ENCODE measurements at places on chromosomes 4 and X.

GRCh38 chr4:148812101-148812500 is 369.9 kb upstream of the NR3C2 start:
- no peak for DNase-seq

DNA sequence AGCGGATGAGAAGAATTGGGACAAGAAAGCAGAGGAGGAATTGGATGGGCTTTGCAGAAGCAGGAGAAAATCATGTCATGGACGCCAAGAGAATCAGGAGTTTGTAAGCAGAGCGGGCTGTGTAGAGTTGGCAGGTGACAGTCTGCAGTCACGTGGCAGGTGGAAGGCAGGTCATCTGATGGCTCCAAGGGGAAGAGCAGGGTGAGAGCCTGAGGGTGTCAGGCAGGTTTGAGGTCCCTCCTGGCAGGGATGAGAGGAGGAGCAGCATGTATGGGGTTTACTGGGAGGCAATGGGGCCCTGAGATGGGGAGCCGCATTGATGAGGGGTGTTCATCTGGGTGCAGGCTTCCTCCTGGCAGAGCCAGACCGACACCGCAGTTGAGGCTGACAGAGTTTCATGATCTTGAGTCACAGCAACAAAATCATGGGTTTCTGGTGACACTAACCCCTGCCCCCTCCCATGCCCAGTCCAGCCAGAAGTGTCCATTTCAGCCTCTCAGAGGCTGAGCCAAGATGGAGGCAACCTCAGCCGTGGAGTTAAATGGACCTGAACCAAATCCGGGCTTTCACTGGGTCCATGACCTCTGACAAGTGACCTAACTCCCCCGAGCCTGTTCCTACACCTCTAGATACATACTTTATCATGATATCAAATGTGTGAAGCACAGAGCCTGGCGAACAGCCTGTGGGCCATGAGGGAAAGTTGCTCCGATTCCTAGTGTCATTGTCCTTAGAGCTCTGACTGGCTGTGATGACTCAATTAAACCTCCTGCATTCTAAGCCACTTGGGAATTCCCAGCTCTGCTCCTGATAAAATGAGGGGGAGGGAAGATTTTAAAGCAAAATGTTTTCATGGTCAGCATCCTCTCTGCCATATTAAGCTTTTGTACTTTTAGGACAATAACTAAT is 36.1 kb downstream of the EVC start:
- peak; percentile 60 for DNase-seq

DNA sequence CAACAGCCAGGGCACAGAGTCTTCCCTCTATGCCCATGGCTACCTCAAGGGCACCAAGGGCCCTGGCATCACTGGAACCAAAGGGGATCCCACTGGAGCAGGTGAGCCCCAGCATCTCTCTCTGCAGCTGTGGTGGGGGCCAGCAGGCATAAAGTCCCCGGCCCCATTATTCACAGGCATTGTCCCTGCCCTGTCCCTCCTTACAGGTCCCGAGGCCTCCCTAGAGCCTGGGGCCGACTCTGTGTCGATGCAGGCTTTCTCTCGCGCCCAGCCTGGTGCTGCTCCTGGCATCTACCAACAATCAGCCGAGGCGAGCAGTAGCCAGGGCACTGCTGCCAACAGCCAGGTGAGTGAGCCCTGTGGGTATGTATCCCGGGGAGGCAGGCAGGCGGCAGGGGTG is 12.3 kb upstream of the UBA1 start:
- no peak for DNase-seq

DNA sequence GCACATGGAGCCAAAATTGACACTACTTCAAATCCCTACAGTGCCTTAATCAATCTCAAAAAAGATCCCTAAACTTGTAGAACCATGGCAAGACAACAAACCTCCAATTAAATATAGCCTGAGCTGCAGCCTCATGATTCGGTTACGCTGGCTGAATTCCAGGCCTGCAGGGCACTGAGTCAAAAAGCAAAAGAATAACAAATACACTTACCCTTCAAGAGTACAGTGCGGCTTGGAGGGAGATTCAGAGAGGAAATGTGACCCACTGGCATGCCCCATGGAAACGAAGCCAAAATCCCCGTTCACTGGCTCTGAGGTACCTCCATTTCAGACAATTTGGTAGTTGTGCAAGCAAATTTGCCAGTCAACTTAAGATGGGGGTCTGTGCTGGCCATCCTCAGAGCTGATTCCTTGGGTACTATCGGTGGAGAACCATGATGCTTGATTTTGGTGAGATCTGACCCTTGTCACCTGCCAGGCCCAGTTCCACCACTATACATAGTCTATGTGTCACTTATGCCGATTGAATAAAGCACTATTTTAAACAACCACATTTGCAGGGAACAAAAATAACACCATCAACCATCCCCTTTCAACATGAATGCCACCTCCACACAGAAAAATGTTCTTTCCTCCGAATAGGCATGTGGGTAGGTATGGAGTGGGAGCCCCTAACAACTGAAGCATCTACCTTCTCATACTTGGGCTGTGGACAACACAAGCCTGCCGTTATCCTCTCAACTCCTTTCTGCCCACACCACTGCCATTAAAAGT is 2.1 kb downstream of the C4orf54 start:
- no peak for DNase-seq

DNA sequence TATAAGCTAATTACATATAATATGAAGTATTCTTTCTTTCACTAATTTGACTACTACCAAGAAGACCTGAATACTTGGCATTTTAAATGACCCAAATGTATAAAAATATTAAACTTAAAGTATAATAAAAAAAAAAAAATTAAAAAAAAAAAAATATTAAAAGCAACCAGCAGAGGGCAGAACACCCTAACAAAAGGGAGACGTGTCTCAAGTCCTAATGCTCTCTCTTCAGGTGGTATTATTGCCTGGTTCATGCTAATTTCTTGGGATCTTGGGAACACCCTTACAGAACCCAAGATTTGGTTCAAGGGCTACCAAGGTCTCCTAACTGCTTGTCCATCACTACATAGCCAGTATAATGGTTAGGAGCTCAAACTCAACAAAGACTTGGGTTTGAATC is 754.8 kb downstream of the RAB28 start:
- peak; percentile 11 for DNase-seq

- no peak for DNase-seq
These were observed 53.5 kb upstream of the PDE5A start for GRCh38 chr4:119682099-119682498.

GRCh38 chr4:15525080-15525479 is 55.4 kb downstream of the CC2D2A start:
- no peak for DNase-seq

- DNase-seq: peak; percentile 64
These were observed 62.4 kb upstream of the WDFY3 start for GRCh38 chr4:85028910-85029309.

DNA sequence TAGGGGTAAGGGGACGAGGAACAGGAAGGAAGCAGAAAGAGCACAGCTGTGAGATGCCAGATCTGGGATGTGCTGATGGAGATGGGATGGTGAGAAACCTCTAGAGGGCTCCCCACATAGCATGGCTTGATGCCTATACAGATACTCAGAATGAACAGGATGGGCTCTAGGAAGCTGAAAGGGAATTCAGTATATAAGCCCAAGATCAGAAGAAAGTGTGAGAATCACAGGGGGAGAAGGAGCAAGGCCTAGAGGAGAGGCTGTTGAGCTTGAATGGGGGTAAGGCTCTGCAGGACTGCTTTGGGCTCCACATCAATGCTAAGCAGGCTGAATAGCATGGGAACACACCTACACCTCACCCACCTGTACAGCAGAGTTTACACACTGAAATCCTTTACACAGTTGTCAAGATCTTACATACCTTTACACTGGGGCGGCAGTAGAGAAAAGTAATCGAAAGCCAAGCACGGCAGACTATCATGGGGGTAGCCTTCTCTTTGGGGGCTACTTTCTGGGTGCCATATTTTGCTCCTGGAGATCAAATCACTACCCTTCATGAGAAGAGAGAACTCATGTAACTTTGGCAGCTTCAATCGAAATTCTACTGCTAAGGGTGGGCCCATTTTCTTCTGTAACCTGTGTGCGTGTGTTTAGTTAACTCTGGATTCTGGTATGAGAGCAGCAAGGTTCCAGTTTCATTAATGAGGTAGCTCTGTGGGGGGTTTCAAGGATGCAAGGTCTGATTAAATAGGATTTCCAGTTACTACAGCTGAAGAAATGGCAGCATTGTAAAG is 30.6 kb downstream of the HOPX start:
- DNase-seq: no peak

GRCh38 chrX:148193759-148194158 is 212.6 kb downstream of the FMR1NB start:
- DNase-seq: no peak

DNA sequence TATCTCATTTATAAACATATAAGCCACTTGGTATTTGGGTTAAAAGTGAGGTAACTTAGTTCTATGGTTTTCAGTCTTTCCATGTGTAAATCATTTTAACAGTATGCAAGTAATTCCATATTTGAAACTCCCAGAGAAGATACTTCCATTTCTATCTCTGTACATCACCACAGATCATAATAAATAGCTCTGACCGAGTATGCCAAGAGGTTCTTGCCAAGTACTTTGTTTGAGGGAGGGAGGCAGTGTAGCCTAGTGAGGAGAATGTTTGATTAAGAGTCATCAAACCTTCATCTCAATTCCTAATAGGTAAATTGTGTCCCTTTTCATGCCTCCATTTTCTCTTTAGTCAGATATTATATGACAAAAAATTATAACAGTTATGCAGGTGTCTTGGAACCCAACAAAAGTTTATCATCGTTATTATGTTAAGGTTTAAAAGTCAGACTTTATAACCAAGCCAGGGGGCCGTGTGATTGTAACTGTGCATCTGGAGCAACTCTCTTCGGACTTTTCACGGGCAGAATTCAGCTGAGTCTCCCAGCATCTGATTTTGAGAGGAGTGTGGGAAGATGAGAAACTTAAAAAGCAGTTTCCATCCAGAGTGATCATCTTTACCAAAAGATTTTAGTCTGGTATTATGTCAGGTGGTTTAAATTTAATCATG is 123.8 kb downstream of the ANK2 start:
- no peak for DNase-seq

DNA sequence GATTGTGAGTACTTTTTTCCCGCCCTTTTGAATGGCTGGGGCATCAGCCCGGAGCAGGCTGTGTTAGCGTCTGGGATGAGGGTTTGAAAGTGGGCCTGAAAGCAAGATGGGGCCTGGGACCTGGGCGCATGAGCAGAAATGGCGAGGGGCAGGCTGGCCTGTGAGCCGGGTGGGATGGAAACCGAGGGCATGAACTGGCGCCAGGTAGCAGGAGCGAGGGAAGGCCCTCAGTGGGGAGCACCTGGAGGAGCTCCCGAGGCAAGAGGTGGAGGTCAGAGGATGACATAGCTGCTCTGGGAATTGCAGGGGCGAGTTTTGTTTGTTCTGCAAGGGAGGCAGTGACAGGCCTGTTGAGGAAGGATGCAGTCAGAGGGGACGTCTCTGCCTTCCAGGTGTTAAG is 68.6 kb downstream of the RGS12 start:
- DNase-seq: no peak

DNA sequence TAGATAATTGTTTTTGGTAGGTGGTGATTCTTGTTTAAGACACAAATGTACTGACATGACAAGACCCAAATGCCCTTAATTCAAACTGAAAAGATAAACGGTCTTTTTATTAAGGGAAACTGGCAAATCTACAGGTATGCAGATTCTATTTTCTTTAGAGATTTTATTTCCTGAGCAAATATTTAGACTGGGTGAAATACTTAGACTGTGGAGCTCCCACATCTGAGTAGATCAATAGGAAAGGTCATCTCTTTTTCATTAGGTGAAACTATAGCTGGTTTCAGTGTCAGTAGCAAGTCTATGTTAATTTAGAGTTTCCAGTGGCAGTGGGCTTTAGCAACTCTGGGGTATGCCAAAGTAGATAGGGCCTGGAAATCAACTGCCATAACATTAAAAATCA is 446.7 kb downstream of the FSTL5 start:
- DNase-seq: no peak

GRCh38 chr4:168409089-168409801 is 71.0 kb downstream of the DDX60L start:
- DNase-seq: peak; percentile 21

DNA sequence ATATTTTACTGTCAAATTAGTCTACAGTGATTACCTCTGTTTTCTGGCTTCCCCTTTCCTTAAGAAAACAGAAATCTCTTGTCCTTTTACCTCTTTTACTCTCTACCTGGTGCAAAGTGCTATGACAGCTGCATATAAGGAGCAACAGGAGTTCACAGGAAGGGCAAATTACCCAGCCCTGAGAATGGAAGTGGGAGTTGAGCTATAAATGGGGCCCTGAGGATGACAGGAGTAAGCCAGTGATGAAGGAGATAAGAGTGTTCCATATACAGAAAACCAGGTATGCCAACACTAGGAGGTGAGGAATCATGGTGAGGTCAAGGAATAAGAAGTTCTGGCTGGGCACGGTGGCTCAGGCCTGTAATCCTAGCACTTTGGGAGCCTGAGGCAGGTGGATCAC is 4.5 kb upstream of the HSD17B13 start:
- no peak for DNase-seq

GRCh38 chrX:115625572-115626301 is 64.8 kb downstream of the PLS3 start:
- peak; percentile 85 for DNase-seq

- DNase-seq: no peak
These were observed 8.0 kb downstream of the SFRP2 start for GRCh38 chr4:153780876-153781275.

DNA sequence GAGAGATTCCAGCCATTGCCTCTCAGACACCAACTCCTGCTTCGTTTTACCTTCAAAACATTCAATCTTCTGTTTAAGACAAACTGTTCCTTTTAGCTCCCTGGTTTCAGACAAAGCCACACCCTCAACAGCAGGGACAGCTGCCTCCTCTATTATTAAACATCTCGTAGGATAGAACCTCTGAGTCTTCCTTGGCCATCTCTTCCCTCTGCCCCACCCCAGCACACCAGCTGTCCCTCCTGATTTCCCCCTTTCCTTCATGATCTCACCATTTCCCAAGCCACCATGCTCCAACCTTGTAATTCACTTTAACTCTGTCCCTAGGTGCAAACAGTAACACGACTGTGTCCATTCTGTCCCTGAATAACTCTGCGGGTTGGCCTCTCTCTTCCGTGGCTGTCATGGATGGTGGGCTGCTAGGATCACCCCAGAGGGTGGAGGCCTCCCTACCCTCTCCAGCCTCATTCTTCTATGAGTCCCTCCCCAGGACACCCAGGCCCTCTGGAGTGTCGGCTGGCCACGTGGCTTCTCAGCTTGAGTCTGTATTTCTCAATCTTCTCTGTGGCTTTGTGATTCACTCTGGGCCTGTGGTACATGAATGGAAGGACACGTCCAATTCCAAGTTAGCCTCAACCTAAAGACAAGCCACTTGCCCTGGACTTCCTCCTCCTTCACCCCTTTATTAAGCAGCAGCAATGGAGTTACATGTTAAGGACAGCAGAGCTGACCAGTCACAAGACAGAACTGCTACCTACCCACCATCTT is 349.9 kb downstream of the FBXW7 start:
- DNase-seq: peak; percentile 5

DNA sequence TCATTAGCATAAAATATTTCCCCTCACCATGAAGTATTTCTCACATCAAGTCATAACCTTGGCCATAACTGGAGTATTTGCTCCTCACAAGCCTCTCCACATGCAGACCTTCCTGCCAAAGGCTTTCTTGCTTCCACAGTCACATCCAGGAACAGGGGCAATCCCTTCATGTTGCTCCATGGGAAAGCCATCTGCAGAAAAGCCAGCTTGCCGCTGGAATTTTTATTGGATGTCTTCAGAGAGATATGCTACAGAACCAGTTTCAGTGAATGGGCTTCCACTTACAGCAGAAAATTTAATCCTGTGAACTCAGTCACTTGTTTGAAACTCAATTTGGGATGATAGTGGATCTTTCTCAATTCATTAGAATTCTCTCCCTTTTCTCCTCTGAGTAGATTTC is 3.2 kb upstream of the CDKN2AIP start:
- no peak for DNase-seq

GRCh38 chr4:80419946-80420345 is 84.4 kb downstream of the CFAP299 start:
- no peak for DNase-seq

Data from amniotic epithelial cell (primary cell).